GM12864 (cell line): ENCODE measurements at places on chromosomes 5 and 9.

DNA sequence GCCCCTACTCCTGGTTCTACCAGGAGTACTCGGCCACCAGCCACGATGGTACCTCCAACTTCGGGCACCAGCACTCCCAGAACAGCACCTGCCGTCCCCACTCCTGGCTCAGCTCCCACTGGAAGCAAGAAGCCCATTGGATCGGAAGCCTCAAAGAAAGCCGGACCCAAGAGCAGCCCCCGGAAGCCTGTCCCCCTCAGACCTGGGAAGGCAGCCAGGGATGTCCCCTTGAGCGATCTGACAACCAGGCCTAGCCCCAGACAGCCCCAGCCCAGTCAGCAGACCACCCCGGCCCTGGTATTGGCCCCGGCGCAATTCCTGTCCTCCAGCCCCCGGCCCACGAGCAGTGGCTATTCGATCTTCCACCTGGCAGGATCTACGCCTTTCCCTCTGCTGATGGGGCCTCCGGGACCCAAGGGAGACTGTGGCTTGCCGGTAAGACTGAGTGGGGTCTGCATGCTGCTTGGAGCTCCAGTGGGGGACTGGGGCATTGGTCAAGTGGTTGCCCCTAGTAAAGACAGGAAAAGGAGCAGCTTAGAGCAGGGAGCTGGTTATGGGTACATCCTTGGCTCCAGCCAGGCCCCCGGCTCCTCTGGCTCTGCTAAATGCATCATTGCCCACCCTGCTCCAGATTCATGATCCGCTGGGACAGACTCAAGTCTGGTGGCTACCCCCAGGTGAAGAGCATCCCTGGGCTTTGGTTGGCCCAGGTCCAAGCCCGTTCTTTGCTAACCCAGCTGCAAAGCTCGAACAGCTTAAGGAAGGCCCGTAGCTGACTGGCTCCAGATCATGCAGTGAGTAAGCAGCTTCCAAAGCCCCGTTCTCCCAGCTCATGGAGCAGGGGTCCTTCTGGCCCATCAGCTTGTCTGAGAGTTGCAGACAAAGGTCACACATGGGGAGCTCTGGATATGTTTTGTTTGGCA is 14.0 kb downstream of the COL27A1 start:
- DNase-seq, result no peak

DNA sequence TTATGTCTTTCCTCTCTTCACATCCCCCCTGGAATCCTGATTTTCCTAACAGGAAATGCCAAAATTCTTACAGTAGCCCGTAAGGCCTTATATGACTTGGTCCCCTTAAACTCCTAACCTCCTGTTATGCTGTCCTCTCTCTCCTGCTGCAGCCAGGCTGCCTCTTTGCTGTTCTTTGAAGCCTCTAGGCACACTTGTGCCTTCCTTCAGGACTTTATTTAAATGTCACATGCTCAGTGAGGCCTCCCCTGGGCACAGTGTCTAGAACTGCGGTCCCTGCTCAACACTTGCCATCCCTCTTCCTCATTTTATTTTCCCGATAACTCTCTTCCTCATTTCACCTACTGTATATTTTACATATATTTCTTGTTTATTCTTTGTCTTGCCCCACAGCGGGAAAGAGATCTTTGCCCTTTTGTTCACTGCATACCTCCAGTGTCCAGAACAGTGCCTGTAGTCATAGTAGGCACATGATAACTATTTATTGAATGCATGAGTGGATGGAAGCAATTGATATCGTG is 5.5 kb upstream of the SHB start:
- DNase-seq, result no peak

DNA sequence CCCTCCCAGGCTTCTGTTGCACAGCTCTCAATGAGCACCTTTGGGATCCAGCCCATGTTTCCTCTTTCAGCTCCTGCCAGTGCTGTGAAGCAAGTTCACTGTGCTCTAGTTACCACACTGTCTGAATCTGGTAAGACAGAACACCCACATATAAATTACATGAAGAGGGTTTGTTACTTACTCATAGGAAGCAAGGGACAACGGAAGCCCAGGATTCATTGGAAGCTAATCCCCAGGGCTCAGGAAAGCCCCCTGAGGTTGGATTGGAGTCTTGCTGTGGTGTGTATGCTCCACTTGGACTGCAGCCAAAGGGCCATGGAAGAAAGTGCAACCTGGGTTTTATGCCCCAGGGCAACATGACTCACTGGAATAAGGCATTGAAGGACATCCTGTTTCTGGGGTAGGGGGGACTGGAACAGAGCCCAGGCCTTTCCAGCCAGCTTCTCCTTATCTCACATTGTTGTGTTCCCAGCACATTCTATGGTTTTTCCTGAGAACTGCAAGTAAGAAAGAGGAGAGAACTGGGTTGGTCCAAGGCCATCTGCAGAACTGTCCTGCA is 15.6 kb upstream of the CLK4 start:
- DNase-seq, result no peak

DNA sequence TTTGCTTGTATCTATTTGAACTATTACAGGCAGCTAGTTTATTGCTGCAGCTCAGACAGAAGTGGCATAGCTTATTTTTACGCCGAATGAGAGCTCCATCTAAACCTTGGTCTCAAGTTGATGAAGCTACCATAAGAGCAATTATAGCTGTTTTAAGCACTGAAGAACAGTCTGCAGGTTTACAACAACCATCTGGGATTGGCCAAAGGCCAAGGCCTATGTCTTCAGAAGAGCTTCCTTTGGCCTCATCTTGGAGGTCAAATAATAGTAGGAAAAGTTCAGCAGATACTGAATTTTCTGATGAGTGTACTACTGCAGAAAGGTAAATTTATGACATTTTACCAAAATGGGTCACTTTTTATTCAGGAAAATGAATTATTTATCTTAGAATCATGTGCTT is 67.9 kb downstream of the YTHDC2 start:
- DNase-seq, result no peak

DNA sequence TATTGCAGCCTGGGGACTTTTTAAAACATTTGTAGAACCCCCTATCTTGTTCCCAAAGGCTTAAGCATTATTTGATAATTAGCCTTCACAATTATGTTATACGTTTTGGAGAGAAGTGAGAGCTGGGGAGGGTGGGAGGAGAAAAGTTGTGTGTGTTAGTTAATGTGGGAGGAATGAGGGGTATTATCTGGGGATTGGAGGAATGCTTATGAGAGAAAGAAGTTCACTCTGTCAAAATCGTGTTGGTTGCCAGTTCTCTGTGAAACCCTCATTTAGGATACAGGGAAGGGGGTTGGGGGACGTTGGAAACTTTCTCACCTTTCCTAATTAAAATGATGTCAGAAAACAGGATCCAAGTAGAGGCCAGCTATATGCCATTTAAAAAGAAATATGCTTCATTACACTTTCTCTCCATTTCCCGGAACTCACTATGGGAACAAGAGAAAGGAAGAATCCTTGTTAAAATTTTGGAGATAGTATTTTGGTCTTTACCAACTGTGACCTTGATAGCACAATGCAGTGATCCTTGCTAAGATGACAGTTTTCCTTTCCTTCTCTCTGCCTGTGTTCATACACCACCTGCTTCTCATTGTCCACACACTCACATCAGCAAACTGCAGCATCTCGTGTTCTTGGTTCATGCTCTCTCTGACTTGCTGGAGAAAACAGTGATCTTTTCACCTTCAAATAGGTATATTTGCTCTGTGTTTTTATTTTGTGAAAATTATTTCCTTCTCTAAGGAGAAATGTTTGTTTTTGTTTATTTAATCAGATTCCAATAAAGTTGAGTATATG is 336.7 kb upstream of the CLINT1 start:
- DNase-seq, result no peak

- peak; percentile 51 for DNase-seq
Observed at GRCh38 chr9:122464633-122465567, 12.8 kb downstream of the OR1J1 start.

DNA sequence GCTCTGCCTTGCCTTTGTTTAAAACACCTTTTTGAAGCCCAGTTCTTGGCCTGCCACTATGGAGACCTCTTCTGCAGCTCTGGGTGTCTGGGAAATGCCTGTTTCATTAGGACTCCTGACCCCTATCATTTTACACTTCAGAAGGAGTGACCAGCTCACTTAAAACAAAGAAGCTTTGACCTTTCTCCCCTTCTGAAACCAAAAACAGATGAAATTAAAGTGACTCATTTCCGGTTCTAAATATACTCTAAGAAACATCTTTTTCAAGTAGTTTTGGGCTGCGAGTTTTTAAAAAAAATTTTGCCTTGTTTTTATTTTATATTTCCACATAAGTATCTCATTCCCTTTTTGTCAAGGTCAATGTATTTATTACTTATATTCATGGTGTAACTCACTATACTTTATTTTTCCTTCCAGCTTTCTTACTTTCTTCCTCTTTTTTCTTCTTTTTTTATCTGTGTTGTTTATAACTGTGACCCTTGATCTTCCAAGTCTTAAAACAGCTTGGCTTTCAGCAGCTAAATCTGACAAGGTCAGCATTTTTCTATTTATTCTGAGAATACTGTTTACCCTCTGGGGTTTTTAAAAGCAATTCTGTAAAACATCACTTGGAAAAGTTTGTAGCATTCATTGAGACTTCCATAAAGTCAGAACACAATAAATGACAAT is 672.9 kb downstream of the NR2F1-AS1 start:
- DNase-seq, result peak; percentile 1

DNA sequence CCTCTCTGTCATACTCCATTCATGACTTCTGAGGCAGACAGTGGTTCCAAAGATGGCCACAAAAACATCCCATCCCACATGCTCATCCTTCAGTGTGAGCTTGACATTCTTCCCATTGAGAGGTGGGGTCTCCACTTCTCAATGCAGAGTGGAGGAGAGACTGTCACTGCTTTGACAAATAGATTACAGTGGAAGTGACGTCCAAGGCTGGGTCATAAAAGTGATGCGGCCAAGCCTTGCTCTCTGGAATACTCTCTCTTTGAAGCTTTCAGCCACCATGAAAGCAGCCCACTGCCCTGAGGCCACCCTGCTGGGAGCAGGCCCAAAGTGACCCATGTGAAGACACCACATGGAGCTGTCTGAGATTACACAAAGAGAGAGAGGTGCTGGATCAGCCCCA is 59.0 kb upstream of the DNAH5 start:
- DNase-seq, result no peak

DNA sequence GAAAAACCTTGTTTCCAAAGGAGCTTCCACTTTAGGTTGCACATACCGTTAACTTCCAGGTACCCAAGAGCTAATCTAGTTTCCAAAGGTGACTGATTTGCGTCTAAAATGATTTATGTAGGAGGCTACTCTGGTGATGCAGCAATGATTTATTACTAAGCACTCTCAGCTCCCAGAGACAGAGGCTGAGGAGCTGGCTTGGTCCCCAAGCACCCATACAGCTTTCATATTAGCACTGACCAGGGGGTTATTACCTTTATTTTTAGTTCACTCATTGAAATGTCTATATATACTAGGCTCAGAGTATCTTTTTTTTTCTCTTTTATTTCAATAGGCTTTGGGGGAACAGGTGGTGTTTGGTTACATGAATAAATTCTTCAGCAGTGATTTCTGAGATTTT is 91.2 kb upstream of the EQTN start:
- no peak for DNase-seq

GRCh38 chr9:25415718-25416117 is 262.5 kb downstream of the TUSC1 start:
- DNase-seq, result no peak

DNA sequence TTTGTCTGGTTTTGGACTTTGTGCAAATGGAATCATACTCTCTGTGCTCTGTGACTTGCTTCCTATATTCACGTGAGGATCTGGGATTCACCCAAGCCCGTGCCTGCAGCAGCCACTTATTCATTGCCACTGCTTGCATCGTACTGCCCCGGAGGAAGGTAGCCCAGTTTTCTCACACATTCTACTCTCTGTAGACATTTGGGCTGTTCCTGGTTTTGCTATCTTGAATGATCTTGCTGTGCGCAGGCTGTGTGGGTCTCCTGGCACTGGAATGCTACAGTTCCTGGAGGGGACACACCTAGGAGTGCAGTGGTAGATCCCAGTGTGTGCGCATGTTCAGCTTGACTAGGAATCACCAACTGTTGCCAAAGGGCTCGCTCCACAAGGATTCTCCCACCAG is 99.2 kb upstream of the BOD1 start:
- no peak for DNase-seq

DNA sequence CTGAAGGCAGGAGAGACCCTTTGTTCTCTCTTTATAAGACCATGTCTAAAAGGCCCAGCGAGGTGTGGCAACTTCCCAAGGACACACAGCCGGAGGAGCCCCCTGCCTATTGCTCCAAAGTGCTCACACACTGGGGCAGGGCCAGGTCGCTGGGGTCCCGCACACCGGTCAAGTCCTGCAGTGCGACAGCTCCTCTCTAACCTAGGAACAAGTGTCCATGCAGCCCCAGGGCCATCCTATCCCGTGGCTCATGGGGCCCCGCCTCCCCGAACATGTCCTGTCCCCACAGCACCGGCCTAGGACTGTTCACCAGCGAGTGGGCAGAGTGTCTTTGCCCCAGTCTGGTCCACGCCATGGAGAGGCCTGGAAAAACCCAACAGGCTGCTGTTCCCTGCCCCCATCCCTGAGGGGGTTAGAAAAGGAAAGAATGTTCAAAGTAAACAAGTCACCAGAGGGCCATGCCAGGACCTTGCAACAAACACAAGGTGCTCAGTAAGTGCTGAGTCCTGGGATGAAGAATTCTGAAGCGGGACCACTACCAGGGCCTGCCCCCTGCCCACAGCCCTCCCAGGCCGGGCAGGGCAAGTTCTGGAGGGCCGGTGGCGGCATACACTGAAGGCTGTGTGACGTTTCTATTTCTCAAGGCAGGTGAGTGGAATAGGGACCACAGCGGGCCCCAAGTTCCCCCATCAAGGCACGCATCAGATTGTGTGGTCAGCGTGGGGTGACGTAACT is 938 bp downstream of the NINJ1 start:
- DNase-seq, result no peak

DNA sequence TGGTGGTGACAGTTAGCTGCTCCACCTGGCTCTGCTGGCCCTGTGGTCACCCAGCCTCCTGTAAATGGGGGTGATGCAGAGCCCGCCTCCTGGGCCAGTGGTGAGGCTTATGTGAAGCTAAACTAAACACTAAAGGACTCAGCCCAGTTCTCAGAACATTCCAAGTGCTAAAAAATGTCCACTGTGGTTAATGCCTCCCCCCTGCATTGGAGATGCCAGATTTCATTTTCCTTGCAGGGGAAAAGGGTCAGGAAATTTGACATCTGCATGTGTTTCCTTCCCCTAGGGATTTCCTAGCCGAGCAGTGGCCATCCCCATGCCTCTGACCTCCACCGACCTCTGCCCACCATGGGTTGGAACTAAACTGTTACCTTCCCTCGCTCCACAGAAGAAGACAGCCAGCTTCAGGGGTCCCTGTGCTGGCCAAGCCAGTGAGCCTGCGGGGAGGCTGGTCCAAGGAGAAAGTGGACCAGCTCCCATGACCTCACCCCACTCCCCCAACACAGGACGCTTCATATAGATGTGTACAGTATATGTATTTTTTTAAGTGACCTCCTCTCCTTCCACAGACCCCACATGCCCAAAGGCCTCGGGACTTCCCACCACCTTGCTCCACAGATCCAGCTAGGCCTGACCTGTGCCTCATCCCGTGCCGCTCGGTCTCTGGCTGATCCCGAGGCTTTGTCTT is 13.0 kb downstream of the CD74 start:
- DNase-seq, result no peak

GRCh38 chr9:81513059-81513458 is 176.3 kb downstream of the TLE1 start:
- DNase-seq, result no peak

- no peak for DNase-seq
Observed at GRCh38 chr9:132266017-132266416, 88.8 kb downstream of the SETX start.
